ENCODE measurements at places on chromosomes 1 and 21.

- DNase-seq: no peak
Measured at GRCh38 chr1:78902641-78903040, 103.9 kb downstream of the ADGRL4 start.

- DNase-seq: no peak
Measured at GRCh38 chr1:177650947-177651346, 318.9 kb downstream of the SEC16B start.

GRCh38 chr1:244162786-244163530, 111.9 kb downstream of the ZBTB18 start:
- DNase-seq: no peak

GRCh38 chr1:24465638-24466037, 37.0 kb upstream of the RCAN3 start:
- no peak for DNase-seq

GRCh38 chr1:79124756-79125155, 118.2 kb upstream of the ADGRL4 start:
- no peak for DNase-seq
